Common myeloid progenitor, CD34-positive (primary cell): ENCODE measurements at places on chromosomes 3 and 15.

GRCh38 chr3:71195492-71195891 lies 388.0 kb downstream of the FOXP1 start:
- DNase-seq, result no peak

DNA sequence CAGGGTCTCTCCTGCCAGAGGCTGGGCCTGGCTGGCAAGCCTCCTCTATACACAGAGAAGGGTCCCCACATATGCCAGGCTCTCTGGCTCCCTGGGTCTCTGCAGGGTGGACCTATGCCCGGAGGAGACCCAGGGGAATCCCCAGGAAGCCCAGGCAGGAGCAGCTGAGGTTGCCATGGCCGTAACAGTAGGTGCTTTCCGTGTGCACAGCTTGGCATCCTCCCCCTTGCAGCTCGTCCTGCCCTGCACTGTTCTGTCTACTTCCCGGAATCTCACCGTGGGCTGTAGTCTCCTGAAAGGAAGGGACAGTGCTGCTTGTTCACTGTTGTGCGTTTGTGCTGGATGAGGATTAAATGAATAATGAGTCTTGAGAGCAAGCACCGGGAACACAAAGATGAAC lies 47.8 kb downstream of the DAPK2 start:
- peak; percentile 34 for DNase-seq

- DNase-seq, result no peak
These were observed 10.1 kb downstream of the ITGA11 start for GRCh38 chr15:68421798-68422402.

DNA sequence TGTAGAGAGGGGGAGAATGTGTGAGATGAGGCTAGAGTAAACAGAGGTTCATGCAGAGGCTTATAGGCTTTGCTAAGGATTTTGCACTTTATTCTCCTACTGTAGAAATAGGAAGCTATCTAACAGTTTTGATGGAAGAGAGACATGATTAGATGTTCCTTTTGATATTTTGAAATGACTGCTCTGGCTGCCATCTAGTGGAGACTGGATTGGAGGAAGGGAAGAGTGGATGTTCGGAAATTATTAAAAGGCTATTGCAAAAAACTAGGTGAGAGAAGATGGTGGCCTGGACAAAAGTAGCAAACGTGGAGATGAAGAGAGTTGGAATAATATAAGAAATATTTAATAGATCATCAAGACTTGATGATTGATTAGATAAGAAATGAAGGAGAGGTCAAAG lies 42.2 kb downstream of the SYN2 start:
- no peak for DNase-seq

DNA sequence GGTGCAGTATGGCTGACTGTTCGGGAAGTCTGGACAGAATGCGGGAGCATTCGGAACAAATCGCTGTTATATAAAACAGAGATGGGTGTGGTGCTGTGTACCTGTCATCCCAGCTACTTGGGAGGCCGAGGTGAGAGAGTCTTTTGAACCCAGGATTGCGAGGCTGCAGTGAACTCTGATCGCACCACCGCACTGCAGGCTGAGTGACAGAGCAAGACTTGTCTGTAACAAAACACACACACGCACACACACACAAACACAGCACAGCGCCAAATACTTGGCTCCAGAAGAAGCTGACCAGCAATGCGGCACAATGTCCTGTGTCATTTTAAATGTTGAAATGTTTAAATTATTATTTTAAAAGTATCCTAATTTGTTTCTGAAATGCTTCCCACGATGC lies 12.6 kb downstream of the RFTN1 start:
- DNase-seq, result no peak

- no peak for DNase-seq
These were observed 277 bp upstream of the DALRD3 start for GRCh38 chr3:49018707-49019006.

- DNase-seq, result peak; percentile 21
These were observed 54.2 kb upstream of the ARHGEF3 start for GRCh38 chr3:56855856-56856512.

DNA sequence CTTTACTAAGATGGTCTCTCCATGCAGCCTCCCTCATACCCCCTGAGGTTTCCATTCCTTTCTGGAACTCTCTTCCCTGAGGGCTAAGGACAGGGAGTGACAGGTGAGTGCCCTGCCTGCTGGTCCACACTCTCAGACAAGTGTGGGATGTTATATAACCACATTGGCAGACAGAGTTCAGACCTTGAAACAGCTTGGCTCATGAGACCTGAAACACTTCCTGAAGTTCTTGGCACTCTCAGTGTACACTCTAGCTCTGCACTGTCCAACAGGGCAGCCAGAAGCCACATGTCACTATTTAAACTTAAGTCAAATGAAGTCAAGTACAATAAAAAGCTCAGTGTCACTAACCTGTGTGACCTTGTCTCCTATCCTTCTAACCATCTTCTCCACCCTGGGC lies 188.5 kb downstream of the ZNF621 start:
- DNase-seq, result no peak

DNA sequence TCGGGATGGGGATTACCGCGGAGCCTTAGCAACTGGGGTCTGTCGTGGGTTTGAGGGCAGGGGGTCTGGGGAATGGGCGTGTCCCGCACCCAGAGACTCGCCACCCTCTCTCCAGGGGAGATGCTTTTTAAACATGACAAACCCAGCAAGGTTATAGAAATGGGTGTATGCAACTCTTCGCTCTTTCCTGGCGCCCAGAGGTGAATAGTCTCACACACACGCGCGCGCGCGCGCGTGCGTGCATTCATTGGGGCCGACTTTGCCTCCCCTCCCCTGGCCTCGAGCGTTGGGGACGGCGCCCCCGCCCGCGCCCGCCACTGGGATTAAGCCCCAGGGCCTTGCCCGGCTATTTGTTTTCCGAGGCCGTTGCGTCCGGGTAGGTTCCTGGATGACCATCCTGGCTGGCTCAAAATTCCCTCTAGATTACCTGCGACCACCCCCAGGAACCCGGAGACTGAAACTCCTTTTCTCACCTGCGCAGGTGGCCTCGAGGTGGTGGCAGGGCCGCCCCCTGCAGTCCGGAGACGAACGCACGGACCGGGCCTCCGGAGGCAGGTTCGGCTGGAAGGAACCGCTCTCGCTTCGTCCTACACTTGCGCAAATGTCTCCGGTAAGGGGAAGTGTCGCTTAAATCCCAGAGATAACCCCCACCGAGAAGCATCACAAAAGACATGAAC lies 777 bp downstream of the GPR160 start:
- peak; percentile 47 for DNase-seq

DNA sequence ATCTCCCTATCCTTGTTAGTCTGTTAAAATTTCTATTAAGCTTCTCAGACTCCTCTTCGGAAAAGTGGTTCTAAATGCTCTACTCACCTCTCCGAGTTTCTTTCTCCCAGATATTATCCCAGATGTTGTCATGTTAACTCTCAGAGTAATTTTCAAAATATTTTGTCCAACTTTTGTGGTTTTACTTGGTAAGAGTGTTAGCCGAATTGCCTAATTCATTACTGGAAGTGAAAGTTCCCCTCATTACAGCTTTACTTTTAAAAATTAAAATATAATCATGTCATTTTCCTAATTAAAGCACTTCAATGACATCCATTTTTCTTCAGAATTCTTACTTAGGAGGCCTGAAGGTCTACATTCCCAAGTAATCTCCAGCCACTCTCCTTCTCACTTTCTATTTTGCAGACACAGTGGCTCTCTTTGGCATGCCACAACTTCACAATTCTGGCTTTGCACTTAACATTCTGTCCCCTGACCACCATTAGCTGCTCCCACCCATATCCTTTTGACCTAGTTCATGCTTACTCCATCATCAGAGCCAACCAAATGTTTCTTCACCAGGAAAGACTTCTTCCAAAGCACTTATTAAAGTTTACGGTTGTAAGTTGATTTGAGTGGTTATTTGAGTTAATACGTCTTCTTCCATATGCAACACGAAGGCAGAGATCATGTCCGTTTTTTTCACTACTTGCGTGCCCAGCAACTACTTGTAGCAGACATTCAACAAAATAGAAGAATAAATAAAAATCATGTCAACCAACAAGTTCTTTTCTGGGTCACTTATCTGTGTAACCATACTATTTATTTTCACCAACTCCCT lies 10.2 kb upstream of the TIPARP start:
- DNase-seq, result no peak

GRCh38 chr3:52671676-52672075 lies 14.0 kb downstream of the PBRM1 start:
- DNase-seq, result no peak

DNA sequence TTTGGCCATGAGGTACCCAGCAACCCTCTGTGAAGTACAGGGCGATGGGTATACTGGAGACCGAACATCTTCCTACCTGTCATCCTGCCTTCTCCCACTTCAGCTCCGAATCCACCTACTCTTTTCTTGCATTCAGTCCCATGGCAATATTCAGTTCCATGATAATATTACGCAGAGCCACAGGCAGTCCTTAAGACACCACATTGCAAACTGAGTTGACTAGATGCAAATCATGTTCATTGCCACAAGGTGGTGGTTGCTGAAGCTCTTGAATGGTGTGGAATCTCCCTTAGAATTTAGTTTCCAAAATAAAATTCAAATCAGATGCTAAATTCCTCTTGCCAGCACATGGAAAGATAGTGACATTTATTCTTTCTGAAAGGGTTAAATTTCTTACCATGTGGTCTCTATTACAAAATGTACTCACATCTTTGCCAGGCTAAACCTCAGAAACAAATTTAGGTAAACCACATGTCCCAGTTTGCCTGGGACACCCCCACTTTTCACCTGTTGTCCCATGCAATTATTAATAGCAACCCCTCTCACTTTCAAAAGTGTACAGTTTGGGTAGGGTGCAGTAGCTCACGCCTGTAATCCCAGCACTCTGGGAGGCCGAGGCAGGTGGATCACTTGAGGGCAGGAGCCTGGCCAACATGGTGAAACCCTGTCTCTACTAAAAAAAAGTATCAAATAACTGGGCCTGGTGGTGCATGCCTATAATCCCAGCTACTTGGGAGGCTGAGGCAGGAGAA lies 1.7 kb upstream of the NME9 start:
- DNase-seq, result peak; percentile 47

GRCh38 chr3:153623834-153624233 lies 461.8 kb downstream of the RAP2B start:
- no peak for DNase-seq
